ENCODE measurements at places on chromosomes 11 and 22.

GRCh38 chr22:47296405-47297260 is 534.2 kb downstream of the TBC1D22A start:
- DNase-seq: no peak

DNA sequence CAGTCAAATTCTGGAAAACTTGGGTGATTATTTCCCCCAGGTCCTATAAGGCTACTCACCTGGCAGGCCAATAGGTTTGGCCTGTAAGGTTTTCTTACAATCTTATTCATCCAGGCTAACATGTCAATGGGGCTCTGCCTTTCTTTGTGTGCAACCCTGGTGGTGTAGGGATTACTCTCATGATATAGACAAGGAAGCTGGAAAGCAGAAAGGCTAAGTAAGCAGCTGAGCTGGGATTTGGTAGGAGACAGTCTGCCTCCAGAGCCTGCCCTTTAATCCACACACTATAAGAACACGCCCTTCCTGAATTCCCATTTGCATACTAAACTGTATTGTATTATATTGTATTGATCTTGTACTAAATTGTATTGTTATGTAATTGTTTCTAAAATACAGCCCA is 373.3 kb upstream of the CCDC90B start:
- DNase-seq: no peak

DNA sequence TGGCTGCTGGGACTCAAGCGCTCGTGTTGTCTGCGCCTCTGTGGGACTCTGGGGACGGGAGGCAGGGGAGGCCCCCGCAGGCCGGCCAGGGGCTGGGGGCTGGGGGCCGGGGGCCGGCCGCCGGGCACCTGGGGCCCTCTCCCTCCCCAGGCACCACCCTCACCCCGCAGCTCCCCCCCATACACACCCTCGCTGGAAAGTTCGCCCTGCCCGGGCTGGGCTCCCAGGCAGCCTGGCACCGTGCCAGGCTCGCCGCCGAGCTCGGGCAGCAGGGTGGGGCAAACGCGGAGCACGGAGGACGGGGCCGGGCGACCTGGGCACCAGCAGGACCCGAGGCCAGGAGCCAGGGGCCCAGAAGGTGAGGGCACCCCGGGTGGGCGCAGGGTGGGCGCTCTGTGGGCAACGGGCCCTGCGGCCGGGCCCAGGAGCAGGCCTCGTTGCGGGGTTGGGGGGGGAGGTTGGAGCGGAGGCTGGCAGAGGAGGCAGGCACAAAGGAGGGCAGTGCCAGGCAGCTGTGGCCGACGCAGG is 76.7 kb upstream of the WNT7B start:
- DNase-seq: peak; percentile 80

GRCh38 chr11:14249121-14249963 is 109.6 kb downstream of the RRAS2 start:
- DNase-seq: peak; percentile 71

DNA sequence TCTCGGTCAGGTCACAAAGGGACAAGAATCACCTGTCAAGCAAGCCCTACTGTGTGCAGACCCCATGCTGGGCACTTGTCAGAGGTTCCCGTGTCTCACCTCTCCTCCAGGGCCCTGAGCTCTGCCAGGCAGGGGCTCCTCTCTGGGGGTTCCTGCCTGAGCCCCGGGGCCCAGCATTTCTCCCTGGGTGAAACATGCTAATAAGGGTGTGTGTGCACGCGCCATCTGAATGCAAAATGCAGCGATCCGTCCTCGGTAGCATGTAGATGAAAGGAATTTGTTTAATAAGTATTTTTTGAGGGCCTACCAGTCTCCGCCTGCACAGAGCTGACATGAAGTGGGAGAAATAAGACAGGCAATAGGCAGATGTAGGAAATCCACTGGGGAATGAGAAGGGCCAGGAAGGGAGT is 5.8 kb downstream of the ELFN2 start:
- no peak for DNase-seq

DNA sequence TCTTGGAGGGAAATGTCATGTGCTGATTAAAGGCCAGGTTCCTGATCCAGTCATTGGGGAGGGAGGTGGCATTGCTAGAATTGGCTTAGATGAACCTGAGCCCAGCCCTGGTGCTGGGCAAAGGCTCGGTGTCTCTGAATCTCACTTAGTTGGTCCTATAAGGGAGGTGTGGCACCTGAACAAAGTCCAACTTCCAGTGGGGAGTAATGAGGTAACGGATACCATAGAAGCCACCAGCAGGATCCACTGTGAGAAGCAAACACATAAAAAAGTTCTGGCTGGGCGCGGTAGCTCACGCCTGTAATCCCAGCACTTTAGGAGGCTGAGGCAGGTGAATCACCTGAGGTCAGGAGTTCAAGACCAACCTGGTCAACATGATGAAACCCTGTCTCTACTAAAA is 26.6 kb downstream of the PRDM11 start:
- no peak for DNase-seq

DNA sequence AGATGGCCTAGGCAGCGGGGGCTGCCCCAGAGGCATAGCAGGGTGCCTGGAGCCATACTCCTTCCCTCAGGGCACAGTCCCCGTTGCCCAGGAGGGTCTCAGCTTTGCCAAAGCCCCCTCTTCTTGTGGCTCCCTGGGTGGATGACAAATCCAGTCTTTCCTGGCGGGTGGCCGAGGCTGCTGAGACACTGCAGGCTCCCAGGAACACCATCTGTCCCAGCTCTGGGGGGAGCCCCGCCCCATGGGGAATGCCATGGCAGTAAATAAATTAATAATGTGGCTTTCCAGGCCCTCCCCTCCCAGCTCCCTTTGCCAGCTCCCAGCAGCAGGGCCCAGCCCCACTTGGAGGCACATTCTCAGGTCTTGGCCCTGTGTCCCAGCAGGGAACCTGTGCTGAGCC is 45.0 kb downstream of the PDE2A start:
- DNase-seq: peak; percentile 44

All from AG20443 (cell line).